ENCODE measurements at places on chromosomes 5 and 9.

- no peak for DNase-seq
Measured at GRCh38 chr5:39608024-39608423, 183.2 kb upstream of the DAB2 start.

- DNase-seq: no peak
Measured at GRCh38 chr9:110561826-110562225, 17.7 kb downstream of the SVEP1 start.

GRCh38 chr9:71604197-71605063 lies 163.9 kb downstream of the CEMIP2 start:
- DNase-seq: peak; percentile 5

GRCh38 chr5:54996466-54996865 lies 11.1 kb upstream of the ESM1 start:
- DNase-seq: no peak

GRCh38 chr9:132946631-132947295 lies 2.3 kb upstream of the TSC1 start:
- DNase-seq: no peak

GRCh38 chr9:17600962-17601593 lies 22.2 kb downstream of the SH3GL2 start:
- no peak for DNase-seq

DNA sequence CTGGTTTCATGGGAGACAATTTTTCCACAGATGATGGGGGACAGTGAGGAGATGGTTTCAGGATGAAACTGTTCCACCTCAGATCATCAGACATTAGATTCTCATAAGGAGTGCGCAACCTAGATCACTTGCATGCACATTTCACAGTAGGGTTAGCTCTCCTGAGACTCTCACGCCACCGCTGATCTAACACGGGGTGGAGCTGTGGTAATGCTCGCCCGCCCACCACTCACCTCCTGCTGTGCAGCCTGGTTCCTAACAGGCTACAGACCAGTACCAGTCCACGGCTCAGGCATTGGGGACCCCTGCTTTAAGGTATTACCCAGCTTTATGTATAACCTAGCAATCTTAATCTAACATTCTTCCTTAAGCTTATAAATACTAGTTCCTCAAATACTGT lies 35.6 kb downstream of the TTC39B start:
- no peak for DNase-seq

DNA sequence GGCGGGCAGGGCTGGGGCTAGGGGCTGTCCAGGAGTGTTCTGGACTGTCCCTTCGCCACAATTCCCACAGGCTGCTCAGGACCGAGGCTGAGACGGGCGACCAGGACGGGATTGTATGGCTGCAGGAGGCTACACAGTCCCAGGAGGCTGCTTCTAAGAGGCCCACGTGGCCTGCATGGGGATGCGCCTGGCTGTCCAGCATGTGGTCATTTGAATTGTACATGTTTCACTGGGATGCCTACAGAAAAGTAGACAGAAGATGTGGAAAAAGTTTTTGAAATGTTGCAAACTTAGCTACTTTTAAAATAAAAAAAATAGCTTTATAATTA lies 32.6 kb upstream of the SPTLC1 start:
- no peak for DNase-seq

- no peak for DNase-seq
Measured at GRCh38 chr5:90477621-90478215, 3.1 kb downstream of the POLR3G start.

GRCh38 chr5:132689513-132689912 lies 15.7 kb downstream of the IL4 start:
- no peak for DNase-seq

DNA sequence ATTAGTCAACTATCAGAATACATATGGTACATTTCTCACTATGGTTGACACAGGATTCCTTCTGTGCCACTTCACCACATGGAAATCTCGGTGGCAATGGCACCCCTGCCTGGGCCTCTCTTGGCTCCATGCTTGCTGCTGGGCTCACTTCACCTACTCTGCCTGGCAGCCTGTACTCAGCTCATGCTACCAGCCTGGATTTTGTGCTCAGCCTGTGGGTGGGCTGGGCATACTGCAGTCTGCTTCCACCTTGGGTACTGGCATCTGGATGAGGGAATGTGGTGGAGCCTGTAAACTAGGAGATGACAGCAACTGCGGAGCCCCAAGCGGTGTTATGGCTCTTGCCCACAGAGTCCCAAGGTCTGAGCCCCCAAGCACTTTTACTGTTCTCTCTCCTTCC lies 604.1 kb downstream of the MTRR start:
- no peak for DNase-seq

All from kidney epithelial cell (primary cell).